HAP-1 (cell line): ENCODE measurements at places on chromosomes 13 and 19.
A peak's percentile ranks its signal among the peaks of the same experiment; 100 is the strongest.

DNA sequence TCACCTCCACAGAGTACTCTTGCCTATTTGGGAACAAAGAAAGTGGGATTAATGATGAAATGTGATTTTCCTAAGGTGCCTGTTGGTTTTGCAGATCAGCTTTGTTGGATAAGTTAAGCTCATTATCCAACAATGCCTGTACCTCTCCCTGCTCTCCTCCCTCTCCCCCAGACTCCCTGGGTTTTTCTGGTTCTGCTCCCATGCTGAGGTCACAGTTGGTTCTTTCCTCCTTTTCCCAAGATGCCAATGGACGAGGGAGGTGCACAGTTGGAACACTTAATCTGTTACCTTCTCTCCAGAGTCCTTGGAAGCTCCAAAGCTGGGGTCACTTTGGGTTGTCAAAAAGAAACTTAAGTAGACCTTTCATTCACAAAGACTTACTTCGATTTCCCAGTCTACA, 1.6 kb downstream of the OXGR1 start:
- no peak for DNase-seq

DNA sequence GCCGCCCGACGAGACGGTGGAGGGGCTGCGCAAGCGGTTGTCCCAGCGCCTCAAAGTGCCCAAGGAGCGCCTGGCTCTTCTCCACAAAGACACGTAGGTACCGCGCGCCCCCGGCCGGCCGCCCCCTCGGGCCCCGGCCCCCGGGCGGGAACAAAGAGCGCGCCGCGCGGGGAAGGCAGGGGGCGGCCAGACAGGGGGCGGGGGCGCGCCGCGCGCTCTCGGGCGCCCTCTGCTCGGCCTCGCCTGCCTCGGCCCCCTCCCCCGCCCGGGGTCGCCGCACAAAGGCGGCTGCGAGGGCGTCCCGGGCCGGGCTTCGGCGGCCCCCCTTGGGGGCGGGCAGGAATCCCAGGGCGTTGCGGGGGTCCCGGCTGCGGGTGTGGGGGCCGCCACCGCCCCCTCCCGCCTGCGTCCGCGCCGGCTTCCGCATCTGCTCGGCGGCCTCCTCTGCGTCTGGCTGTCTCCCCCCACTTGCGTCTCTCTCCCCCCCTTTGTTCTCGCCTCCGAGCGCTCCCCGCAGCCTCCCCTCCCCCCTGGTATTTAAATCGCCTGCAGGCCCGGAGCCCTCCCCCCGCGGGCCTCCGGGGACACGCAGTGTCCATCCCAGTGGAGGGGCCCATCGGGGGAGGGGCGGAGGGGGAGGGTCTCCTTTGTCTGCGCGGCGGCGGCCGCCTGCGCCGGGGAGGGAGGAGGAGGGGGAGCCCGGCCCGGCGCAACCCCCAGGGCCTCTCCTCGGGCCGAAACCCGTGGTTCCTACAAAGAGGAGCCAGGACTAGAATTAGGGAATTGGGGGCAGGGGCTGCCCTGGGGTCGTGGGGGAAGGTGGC, 2.3 kb downstream of the MIDN start:
- DNase-seq, result peak; percentile 76

DNA sequence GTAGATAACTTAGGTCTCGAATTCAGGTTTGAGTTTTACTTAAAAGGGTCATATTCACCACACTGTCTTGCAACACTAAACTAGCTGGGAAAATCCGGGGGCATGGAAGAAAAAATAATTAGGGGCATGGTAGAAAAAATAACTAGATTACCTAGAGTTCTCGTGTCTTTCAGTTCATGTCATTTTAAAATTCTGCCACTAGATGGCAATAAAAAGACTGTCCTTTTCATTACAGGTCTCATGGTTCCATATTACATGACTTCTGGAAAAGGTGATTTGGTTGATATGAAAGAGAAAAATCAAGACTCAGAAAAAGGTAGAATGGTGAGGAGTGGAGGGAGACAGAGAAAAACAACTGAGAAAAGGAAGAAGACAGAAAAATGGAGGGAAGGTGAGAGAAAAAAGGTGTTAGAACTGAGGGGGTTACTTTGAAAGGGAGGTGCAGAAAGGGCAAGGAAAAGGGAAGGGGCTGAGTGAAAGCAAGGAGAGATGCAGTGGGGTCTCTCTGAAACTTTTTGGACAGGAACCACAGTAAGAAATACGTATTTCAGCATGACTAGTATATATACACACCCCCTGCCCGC, 299.0 kb downstream of the KLF12 start:
- DNase-seq, result peak; percentile 57

- DNase-seq, result peak; percentile 80
Observed at GRCh38 chr19:48558018-48558684, 6.2 kb downstream of the SULT2B1 start.

DNA sequence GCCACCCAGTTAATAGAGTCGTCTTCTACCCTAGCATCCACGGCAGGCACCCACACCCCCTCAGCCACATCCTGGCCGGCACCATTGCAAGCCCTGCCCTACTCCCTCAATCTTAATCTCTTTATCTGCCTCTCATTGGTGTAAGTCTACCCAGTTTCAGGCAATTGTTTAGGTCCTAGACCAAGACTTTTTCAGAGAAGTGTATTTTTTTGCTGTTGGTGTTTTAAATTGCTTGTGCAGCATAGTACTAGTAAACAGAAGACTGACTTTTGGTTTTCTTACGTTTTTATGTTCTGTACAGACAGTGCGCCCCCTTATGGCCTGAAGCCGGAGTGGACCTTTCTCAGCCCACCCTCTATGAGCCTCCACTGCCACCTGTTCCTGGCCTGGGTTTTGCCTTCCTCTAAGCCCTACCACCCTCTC, 2.3 kb upstream of the LCP1 start:
- DNase-seq, result peak; percentile 76

GRCh38 chr13:26909477-26909876, 148.9 kb upstream of the GPR12 start:
- DNase-seq, result no peak

DNA sequence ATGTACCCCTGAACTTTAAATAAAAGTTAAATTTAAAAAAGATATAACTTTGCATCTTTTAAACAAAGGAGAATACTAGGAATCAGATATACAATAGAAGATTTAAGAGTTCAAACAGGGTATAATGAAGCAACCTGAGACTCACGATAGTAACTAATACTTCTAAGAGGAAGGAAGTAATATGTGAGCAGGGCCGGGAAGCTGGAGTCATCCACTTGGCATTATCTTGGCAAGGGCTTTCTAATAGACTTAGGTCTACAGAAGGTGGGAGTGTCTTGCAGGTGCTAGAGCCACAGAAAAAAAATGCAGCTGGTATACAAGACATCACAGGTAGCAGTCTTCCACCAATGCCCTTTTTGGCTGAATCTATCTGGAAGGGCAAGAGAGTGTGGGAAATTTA, 231.9 kb downstream of the KCTD12 start:
- DNase-seq, result no peak

DNA sequence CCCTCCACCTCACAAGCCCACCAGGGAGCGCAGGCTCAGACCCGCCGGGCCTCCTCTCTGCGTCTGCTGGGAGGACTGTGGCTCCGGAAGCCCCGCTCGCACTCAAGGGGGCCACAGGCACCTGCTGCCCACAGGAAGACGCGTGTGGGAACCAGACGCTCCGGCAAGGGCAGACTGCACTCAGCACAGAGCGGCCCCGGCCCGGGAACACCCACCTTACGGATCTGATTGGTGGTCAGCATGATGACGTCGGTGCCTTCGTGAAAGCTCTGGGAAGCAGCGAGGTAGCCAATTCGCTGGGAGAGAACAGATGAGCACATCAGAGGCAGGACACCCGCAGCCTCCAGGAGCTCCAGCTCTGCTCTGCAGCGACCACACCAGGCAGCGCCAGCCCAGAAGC, 14.6 kb downstream of the AP3D1 start:
- DNase-seq, result no peak

- DNase-seq, result peak; percentile 72
Observed at GRCh38 chr19:38478273-38478971, 44.9 kb downstream of the RYR1 start.

- DNase-seq, result no peak
Observed at GRCh38 chr13:73303851-73304250, 245.0 kb downstream of the KLF5 start.
